ENCODE measurements at places on chromosomes 13 and 19.

- no peak for DNase-seq
- no peak overlapping the region for H3K27ac ChIP-seq
- peaks cover 18% of the 10 kb centered on the region for H3K27me3 ChIP-seq
- H3K4me1 ChIP-seq: no peaks in the 10 kb centered on the region
- no peak overlapping the region for H3K4me3 ChIP-seq
Measured at GRCh38 chr13:29489650-29490560, 105.6 kb downstream of the SLC7A1 start.

DNA sequence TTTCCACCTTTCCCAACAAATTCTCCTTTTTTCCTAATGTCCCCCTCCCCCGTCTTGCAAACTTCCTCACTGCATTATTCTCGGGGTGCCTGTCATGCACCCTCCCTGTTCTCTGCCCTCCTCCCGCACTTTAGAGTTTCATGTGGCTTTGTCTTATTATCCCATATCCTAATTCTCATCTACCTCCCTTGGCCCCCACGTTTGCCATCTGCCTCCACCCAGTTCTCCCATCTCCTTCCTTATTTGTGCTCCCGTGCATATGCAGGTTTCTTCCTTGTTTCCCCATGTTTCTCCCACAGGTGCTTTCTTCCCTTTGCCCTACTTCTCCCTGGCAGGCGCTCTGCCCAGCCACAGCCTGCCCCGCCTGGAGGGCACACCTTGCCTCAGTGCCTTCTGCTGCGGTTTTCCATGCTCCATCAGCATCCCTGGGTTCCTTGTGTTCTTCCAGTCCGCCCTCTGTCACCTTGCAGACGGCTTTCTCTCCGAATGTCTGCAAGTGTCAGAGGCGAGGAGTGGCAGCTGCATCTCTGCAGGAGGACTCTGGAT, 1.5 kb downstream of the SPATA13 start:
- DNase-seq: no peak
- no peak overlapping the region for H3K27ac ChIP-seq
- peaks cover 17% of the 10 kb centered on the region for H3K27me3 ChIP-seq

- DNase-seq: no peak
- H3K36me3 ChIP-seq: no peaks in the 10 kb centered on the region
Measured at GRCh38 chr19:46371371-46371901, 24.5 kb downstream of the PPP5C start.

- no peak overlapping the region for H3K27ac ChIP-seq
- peaks cover 16% of the 10 kb centered on the region for H3K4me1 ChIP-seq
- H3K27me3 ChIP-seq: no peaks in the 10 kb centered on the region
- peak; percentile 49 for DNase-seq
- no peaks in the 10 kb centered on the region for H3K36me3 ChIP-seq
- no peak overlapping the region for H3K4me3 ChIP-seq
Measured at GRCh38 chr19:42450314-42450934, 7.7 kb upstream of the CXCL17 start.

DNA sequence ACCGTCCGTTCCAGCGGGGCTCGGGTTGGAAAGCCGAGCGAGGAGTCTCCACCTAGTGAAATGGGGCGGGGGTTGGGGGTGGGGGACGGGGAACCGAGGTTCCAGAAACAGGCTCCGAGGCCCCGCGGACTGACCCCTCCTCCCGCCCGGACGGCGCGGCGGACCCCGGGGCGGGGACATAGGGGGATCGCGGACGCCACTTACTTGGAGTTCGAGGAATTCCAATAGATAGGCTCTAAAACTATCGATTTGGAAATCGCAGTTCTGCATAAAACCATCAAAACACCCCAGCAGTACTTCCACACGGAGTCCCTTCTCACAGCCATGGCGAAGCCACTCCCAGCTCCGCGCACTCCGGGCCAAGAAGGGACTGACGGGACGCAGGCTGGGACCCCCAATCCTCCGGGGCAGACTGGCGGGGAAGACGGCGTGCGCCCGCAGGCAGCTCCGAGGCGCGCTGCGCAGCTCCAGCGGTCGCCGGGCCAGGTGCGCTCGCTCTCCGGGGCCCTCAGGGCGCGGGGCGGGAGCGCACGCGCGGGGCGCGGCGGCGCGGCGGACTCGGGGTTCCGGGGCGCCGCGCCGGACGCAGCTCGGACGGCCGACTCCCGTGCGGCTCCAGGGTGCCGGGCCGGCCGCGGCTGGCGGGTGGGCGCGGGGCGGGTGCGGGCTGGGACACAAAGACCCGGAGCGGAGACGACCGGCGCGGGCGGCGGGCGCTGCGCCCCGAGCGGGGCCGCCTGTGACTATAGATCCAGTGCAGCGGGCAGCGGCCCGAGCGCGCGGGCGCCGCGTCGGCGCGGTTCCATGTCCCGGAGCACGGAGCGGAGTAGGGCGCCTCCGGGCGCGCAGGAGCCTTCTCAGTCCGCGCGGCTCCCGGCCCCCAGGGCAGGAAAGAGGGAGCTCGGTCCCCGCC, 567 bp downstream of the EFNB2 start:
- no peaks in the 10 kb centered on the region for H3K36me3 ChIP-seq
- peak; percentile 10 for DNase-seq
- no peak overlapping the region for H3K27ac ChIP-seq
- H3K27me3 ChIP-seq: peaks cover 31% of the 10 kb centered on the region

GRCh38 chr13:34620074-34620850, 321.8 kb upstream of the NBEA start:
- H3K27ac ChIP-seq: no peak overlapping the region
- H3K27me3 ChIP-seq: no peaks in the 10 kb centered on the region
- DNase-seq: no peak
- H3K36me3 ChIP-seq: no peaks in the 10 kb centered on the region
- no peak overlapping the region for H3K4me3 ChIP-seq

- H3K4me1 ChIP-seq: peaks cover 4% of the 10 kb centered on the region
- no peak for DNase-seq
- no peak overlapping the region for H3K27ac ChIP-seq
Measured at GRCh38 chr13:113842336-113843062, 21.4 kb downstream of the GAS6 start.

- H3K4me1 ChIP-seq: no peaks in the 10 kb centered on the region
- no peak overlapping the region for H3K4me3 ChIP-seq
- no peak for DNase-seq
- no peaks in the 10 kb centered on the region for H3K36me3 ChIP-seq
- H3K27ac ChIP-seq: no peak overlapping the region
Measured at GRCh38 chr13:105591277-105591676, 944.2 kb downstream of the EFNB2 start.

DNA sequence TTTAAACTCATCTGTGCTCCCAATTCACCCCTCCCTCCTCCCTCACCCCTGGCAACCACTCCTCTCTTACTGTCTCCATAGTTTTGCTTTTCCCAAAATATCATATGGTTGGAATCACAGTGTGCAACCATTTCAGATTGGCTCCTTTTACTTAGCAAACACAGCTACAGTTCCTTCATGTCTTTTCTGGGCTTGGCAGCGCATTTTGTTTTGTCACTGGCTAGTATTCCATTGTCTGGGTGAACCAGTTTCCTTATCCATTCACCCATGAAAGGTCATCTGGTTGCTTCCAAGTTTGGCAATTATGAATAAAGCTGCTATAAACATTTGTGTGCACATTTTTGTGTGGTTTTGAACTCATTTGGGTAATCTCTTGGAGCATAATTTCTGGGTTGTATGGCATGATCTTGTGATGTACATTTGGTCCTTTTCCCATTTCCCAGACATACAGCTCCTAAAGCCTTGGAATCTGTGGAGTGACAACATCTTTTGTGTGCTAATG, 23.9 kb upstream of the GAS6 start:
- no peak overlapping the region for H3K27ac ChIP-seq
- peaks cover 4% of the 10 kb centered on the region for H3K4me1 ChIP-seq
- no peaks in the 10 kb centered on the region for H3K36me3 ChIP-seq
- no peak for DNase-seq
- H3K27me3 ChIP-seq: peaks cover 30% of the 10 kb centered on the region

- no peak overlapping the region for H3K27ac ChIP-seq
- DNase-seq: no peak
- peaks cover 23% of the 10 kb centered on the region for H3K27me3 ChIP-seq
- H3K4me3 ChIP-seq: no peak overlapping the region
- peaks cover 13% of the 10 kb centered on the region for H3K4me1 ChIP-seq
Measured at GRCh38 chr19:32816555-32817099, 52.9 kb downstream of the SLC7A9 start.

DNA sequence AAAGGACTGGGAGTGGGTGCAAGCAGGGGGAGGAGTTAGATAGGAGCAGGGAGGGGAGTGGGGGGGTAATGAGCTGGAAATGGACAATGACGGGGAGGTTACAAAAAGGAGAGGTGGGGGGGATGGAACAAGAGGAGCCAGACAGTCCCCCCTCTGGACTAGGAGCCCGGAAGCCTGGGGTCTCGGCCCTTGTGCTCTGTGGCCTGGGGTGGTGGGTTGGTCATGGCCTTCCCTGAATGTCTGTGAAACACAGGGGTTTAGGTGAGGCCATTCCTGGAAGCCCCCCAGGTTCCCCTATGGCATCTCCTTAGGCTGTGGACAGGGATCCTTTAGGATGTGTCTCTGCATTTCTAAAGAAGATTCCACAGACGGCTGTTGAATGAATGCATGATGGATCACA, 12.1 kb downstream of the KCNC3 start:
- H3K27me3 ChIP-seq: peaks cover 40% of the 10 kb centered on the region
- no peak overlapping the region for H3K27ac ChIP-seq
- no peak overlapping the region for H3K4me3 ChIP-seq
- H3K36me3 ChIP-seq: peaks cover 5% of the 10 kb centered on the region

- DNase-seq: no peak
- H3K4me1 ChIP-seq: peaks cover 17% of the 10 kb centered on the region
- H3K27me3 ChIP-seq: no peaks in the 10 kb centered on the region
- no peaks in the 10 kb centered on the region for H3K36me3 ChIP-seq
- H3K27ac ChIP-seq: peak overlapping the region; percentile 67
Measured at GRCh38 chr19:43699506-43700394, 16.1 kb upstream of the IRGC start.

GRCh38 chr13:30020726-30021312, 170.4 kb upstream of the UBL3 start:
- DNase-seq: no peak
- peaks cover 26% of the 10 kb centered on the region for H3K27me3 ChIP-seq
- H3K4me3 ChIP-seq: no peak overlapping the region
- peaks cover 8% of the 10 kb centered on the region for H3K4me1 ChIP-seq
- H3K27ac ChIP-seq: no peak overlapping the region
- H3K36me3 ChIP-seq: peaks cover 3% of the 10 kb centered on the region

DNA sequence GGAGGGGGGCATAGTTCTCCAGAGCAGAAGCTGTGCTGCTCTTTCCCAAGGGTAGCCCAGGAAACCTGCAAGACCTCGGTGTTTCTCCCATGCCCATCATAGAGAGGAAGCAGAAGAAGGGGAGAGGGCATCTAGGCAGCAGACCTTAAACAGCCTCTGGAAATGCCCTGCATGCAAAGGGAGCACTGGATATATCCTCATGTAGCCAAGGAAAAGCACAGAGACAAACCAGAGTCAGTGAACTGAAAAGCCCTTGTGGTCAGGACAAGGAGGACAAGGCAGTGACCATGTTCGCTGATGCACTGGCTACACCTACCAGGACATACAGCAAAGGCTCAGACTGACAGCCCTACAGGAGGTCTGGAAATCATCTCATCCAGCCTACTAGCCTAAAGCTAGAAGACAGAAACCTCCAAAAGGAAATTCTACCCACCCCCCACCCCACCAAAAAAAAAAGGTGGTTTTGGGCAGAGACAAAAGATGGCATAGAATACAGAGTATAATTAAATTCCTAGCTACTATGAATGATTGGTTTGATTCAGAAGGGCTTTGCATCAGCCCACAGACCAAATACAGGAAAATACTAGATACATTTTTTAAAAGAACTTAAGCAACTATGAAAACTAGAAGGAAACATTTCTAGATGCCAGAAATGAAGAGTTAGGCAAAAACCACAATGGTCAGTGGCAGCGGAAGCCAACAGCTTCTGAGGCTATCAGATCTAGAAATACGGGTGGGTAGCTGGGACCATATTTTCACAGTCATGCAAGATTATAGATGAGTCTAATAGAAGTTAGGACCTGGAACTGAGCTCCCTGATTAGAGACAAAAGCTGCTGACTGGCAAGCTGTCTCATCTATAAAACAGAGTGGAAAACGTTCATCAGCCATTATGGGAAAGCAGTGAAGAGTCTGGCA, 4.4 kb upstream of the TBC1D4 start:
- no peak overlapping the region for H3K4me3 ChIP-seq
- peaks cover 8% of the 10 kb centered on the region for H3K36me3 ChIP-seq
- DNase-seq: no peak
- H3K4me1 ChIP-seq: peaks cover 9% of the 10 kb centered on the region

DNA sequence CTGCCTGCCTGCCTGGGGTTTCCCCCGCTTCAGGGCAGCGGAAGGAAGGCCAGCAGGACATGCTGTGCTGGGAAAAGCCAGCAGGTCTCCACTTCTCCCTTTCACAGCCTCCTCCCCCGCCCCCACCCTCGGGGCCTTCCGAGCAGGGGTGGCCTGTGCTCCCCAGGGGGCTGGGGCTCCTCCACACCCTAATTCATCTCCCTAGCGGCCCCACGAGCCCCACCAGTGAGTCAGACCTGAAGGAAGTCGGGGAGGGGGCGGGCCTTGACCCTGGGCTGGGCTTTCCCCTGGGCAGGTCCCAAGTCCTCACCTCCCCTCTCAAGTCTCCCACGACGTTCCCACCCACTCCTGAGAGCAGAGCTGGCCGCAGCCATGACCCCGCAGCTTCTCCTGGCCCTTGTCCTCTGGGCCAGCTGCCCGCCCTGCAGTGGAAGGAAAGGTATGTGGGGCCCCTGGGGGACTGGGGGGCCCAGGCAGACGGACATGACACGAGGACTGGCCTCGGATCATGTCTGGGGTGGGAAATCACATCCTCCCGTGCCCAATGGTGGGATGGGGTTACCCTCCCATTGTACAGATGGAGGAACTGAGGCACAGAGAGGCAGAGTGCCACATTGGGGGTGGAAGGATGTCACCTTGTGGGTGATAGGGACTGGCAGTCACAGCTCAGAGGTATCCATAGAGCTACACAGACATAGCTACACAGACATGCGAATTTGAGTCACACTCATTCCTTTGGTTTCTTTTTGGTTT, at the start of gene EBI3:
Gene EBI3, plus strand, starts transcription at position 345 of the 753 bp plus-strand sequence. Its CDS starts 28 bp downstream, at position 373.
- no peaks in the 10 kb centered on the region for H3K36me3 ChIP-seq
- no peak within 1 kb of the TSS for H3K27ac ChIP-seq
- peaks cover 4% of the 10 kb centered on the region for H3K4me1 ChIP-seq

Data from T-helper 17 cell (primary cell).